ENCODE measurements at places on chromosomes 16 and 17.
A peak's percentile ranks its signal among the peaks of the same experiment; 100 is the strongest.

- DNase-seq: peak; percentile 62
Measured at GRCh38 chr16:53664724-53665345, 38.8 kb downstream of the RPGRIP1L start.

DNA sequence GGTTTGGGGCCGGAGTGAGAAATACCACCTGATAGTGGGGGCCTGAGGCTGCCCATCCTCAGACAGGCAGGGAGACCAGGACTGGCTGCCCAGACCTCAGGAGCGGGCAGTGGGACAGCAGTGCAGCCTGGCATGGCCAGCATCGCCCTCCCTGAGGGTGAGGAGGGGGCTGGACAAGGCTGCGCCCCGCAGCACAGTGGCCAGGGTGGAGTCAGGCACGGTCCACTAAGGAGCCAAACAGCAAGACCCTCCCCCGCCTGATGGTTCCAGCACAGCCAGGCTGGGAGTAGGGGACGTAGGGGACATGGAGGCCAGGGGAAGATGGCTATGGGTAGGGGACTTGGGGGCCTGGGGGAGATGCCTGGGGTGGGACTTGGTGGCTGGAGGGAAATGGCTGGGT lies 3.3 kb downstream of the ZNF598 start:
- no peak for DNase-seq

GRCh38 chr17:56548661-56549060 lies 44.8 kb upstream of the NOG start:
- DNase-seq: no peak

DNA sequence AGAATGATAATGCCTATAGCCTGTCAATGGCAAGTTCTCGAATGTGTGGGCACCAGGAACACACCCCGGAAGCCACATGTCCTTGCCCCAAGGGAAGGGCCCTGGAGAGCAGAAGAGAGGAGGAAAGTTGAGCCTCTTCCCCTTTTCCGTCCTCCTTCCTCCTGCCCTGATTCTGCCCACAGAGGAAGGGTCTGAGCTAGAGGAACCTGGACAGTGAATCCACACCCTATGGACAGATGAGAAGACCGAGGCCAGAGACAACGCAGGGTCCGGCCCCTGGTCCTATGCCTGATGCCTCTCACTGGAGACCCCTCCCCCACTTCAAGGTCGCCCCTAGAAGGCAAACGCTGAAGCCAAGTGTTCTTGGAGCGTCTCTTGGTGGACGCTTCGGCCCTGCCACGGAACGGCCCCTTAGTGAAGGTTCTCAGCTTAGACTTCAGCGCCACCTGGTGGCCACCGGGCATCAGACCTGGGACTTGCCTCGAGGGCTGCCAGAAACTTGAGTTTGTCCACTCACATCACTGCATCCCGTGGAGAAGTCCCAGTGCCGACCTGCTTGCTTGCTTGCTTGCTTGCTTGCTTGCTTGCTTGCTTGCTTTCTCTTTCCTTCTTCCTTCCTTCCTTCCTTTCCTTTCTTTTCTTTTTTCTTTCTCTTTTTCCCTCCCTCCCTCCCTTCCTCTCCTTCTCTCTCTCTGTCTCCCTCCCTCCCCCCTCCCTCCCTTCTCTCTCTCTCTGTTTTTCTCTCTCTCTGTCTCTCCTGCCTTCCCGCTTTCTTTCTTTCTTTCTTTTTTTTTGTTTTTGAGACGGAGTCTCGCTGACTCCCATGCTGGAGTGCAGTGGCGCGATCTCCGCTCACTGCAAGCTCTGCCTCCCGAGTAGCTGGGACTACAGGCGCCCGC lies 20.6 kb upstream of the SPNS3 start:
- peak; percentile 90 for DNase-seq

DNA sequence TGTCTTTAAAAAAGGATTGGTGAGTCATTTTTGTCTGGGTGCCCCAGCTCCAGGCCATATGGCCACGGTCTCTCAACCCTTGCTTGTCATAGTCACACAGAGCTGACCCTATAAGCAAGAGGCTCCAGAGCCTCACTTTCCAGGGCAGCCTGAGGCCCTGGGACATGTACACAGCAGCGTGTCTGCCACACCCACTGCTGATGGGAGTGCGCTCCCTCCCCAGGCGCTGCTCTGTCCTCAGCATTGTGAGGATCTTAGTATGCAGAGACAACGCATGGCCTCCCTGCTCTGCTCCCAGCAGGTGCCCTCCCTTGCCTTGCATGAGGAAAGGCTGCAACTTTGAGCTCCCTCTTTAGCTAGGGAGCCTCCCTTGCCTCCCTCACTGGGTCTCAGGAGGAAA lies 80.8 kb upstream of the CRHR1 start:
- no peak for DNase-seq

DNA sequence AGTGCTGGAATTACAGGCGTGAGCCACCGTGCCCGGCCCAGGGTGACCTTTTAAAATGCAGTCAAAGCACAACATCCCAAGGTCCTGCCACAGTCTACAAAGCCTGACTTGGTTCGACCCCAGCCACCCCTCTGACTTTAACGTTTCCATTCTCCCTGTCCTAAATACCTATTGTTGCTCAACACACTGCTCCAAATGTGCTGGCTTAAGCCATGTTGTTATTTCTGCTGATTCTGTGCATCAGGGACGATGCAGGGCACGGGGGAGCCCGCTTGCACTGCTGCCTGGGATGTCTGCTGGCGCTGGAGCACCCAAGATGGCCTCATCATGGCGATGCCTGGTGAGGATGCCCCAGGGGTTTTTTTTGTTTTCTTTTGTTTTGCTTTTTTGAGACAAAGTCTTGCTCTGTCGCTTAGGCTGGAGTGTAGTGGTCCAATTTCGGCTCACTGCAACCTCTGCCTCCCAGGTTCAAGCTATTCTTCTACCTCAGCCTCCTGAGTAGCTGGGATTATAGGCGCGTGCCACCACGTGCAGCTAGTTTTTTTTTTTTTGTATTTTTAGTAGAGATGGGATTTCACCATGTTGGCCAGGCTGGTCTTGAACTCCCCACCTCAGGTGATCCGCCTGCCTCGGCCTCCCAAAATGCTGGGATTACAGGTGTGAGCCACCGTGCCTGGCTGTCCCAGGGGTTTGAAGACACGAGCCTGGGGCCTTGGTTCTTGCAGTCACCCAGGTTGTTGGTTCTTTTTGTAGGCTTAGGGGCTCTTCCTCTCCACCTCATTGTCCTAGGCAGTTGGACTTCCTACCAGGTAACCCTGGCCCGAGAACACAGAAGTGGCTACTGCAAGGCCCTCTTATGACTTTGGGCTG lies 22.9 kb downstream of the TMC7 start:
- DNase-seq: no peak

DNA sequence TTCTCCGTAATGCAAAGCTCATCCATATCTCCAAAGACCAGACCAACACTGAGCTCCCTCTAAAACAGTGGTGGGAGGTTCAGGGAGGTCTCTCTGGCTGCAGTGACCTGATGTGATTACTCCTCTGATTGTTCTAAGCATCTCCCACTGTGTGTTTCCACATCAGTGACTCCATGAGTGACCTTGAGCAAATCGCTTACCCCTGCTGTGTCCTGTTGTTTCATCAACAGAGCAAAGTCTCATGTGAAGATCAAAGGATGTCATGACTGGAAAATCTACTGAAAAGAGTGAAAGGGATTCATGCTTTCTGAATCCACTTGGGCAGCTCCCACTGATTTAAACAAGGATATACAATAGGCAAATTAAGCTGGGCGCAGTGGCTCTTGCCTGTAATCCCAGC lies 352.9 kb downstream of the TMEM114 start:
- no peak for DNase-seq

GRCh38 chr16:53755026-53755910 lies 51.3 kb downstream of the FTO start:
- no peak for DNase-seq

DNA sequence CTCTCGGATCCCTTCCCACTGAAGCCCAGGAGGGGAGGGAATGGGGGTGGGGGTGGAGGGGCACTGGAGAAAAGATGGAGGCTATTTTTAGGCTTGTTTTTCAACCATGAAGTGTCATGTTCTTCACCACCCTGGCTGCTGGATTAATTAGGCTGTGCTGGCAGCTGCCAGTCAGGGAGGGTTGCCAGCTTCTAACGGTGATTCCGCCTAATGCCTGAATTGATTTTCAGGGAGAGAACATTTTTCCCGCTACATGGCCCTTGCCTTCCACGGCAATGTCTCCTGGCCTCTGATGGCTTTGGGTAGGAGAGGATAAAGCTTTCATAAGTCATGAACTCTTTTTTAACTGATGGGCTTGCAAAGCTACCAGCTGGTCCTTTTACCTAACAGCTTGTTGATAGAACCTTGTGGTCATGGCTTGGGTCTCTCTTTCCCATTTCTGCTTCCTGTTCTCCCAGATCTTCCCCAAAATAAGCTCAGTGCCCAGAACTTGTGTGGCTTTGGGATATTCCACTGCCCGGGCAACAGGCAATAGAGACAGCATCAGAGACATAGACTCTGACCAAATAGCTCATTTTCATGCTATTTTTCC lies 167.4 kb downstream of the PITPNC1 start:
- DNase-seq: no peak

- DNase-seq: no peak
Measured at GRCh38 chr16:11547118-11547916, 39.4 kb downstream of the LITAF start.
